ENCODE measurements at places on chromosomes 16 and 17.

DNA sequence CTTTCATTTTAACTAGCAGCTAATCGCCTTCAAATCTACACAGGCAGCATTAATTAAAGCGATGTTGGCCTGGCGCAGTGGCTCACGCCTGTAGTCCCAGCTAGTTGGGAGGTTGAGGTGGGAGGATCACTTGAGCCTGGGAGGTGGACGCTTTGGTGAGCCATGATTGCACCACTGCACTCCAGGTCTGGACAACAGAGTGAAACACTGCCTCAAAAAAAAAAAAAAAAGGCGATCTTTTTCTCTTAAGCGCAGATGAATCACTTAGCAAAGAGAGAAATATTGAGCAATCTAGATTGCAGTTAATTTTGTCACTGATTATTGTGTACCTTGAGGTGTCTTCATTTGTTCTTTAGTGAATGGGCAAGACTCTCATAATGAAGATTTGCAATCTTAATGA, 12.4 kb downstream of the SNTB2 start:
- no peak for DNase-seq

DNA sequence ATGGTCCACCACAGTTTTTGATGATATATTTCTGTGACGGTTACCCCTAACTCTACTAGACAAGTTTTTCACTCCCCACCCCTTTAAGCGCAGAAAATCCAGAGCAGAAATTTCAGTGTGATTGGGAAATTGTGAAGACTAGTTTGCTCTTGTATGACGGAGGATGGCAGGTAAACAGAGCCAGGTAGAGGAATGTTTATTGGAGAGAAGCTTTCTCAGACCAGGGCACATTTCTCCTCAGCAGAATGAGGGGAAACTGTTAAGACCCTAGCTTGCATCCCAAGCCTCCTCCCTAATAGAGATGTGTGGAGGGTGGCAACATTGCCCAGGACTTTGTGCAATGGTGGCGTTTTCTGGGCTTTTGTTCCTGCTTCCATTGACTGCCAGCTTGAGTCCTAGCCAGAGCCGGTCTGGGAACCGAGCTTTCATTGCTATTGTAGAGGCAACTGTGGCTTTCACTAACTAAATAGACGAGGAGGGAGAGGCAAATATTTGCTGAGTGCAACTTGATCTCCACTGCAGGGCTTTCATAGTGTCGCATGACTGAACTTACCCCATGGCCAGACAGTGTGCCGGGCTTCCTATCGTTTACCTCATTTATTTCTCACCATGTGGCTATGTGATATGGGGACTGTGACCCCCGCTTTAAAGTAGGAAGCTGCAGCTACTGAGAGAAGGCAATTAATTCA, 159.6 kb upstream of the MPHOSPH6 start:
- DNase-seq: no peak

DNA sequence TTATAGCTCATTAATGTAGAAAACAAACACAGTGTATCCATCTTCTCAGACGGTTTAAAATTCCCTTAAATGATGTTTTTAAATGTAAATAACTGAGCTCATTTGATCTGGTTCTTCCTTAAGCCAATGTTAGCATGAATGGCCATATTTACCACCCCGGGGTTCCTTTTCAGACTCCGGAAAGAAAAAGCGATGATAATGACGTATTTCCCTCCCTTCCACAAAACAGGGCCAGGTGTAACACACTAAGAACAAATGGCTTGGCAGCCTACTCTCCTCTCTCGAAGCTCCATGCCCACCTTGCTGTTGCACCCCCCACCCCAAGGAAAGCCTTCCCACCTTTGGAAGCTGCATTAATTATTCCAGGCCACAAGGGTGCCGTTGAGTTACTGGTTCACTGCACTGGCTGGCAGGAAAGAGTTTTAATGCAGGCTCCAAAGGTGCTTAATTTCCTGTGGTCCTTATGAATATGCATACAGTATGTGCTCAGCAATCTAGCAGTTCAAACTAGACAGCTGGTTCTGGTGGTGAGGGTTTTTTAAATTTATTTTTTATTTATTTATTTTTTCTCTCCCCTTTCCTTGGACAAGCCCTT, 378.9 kb downstream of the WWOX start:
- peak; percentile 21 for DNase-seq

DNA sequence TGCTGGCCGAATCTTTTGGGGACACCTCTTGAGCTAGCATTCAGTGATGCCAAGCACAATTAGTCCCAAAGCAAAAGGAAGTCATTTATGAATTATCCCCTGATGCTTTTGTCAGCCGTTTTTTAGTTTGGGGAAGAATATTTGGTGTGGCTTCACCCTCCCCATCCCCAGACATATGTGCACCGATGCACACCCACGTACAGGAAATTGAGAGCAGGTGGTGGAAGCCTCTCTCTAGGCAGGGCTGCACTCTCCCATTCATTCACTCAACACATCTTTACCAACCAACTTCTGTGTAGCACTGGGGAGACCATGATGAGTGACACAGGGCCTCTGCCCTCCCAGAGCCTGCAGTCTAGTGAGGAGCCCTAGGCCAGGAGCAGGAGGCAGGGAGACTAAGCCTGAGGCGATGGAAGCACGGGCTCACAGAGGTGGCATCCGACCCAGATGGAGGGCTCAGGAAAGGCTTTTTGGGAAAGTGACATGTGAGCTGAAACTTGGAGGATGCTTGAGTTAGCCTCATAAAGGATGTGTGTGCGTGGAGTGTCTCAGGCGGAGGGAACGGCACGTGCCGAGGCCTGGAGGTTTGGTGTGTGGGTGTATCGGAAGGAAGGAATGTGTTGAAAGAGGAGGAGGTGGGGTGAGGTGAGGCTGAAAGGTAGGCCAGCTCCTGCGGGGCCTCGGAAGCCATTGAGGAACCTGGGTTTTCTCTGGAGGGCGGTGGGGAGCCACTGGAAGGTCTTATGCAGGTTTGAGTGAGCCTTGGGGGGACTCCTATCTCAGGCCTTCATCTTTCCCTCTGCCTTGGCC, 43.8 kb downstream of the PSME3IP1 start:
- DNase-seq: no peak

DNA sequence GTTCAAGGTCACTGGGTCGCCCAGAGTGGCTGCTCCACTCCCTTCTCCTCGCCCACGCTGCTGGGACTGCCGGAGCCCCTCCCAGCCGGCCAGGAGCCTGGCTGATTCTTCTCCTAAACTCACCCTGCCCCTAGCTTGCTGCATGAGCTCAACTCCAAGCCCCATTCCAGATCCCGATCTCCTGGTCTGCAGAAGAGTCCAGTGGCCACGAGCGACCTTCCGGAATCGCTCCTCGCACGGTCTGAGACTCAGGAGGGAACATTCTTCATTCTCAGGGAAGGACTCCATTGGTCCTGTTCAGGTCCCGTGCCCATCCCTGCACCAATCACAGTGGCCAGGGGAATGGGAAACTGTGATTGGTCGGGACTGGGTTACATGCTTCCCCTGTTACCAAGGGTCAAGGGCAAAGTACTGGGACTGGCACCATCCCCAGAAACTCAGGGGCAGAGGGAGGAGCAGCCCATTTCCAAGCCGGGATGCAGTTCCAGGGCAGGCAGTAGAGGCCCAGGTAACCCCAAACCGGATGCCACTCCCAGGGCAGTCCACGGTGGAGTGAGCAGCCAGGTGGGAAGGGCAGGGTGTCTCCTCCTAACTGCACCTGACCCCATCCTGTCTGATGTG, 24.5 kb upstream of the CIBAR2 start:
- DNase-seq: no peak

DNA sequence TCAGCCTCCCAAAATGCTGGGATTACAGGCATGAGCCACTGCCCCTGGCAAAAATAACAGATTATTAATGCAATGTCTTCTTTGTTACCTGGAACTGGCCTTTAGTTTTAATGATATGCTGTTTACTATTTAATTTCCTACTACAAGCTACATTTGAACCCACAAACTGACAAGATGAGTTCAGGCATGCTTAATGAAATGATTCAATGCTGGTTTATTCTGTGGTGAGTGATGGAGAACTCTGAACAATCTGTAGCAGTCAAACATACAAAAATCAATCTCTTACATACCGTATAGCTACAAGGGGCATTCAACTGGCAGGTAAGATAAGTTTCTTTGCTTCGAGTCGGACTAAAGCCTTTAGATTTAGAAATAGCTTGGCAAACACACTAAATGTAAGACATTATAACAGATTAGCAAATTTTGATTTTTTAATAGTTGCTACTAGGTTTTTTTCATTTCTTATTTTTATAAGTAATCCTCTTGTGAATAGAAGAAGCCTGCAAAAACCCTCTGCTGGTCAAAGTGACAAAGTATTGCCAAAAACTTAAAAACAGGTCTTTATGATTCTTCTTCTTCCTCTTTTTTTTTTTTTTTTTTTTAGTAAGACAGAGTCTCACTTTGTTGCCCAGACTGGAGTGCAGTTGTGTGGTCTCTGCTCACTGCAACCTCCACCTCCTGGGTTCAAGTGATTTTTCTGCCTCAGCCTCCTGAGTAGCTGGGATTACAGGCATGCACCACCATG, 138.5 kb downstream of the SSH2 start:
- no peak for DNase-seq

DNA sequence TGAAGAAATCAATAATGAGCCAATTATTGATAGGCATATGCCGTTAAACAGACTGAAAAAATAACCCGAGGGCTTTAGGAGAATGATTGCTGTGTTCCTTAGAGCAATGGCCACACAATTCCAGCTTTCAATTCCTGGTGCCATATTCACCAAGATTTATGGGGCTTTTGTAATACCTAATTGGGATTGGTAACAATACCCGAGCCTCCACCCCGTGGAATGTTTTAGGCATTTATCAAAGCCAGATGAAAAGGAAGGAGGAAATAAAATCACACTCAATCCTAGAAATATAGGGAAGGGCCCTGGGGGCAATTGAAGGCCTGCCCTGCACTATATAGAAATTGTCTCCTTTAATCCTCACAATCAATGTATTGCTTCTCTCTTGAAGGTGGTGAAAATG, 42.1 kb upstream of the MLYCD start:
- no peak for DNase-seq

- DNase-seq: no peak
These were observed 3.1 kb downstream of the ZNF843 start for GRCh38 chr16:31439519-31439918.

GRCh38 chr17:8392674-8393469, 4.8 kb downstream of the RNF222 start:
- DNase-seq: no peak

DNA sequence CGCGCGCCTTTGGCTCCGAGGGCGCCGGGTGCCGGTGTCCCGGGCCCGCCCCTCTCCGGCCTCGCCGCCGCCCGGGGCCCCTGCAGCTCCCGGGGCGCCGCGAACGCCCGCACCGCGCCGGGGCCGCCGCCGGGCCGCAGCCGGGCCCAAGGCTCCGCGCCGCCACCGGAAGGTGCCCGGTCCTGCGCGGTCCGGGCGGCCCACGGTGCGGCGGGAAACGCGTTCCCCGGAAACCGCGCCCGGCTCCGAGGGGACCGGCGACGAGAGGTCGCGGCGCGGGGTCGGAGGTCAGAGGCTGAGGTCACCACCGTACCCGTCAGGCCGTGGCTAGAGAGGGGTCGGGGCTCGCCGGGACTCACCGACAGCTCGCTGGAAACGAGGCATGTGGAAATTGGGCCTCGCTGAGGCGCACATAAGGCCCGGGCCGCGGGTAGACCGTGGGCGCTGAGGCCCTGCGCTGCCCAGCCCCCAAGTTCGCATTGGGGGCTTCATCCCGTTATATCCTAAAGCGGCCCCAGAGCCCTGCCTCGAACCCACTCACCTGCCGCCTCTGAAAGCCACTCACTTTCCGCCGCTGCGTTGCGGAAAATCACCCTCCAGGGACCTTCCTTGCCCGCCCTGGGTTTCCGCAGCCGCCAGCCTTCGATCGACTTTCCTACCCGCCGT, at the start of gene DUS1L:
DUS1L (minus strand) TSS at position 167 of the 666 bp plus-strand sequence. CDS start 745 bp downstream, outside the sequence.
- DNase-seq: peak; percentile 78

DNA sequence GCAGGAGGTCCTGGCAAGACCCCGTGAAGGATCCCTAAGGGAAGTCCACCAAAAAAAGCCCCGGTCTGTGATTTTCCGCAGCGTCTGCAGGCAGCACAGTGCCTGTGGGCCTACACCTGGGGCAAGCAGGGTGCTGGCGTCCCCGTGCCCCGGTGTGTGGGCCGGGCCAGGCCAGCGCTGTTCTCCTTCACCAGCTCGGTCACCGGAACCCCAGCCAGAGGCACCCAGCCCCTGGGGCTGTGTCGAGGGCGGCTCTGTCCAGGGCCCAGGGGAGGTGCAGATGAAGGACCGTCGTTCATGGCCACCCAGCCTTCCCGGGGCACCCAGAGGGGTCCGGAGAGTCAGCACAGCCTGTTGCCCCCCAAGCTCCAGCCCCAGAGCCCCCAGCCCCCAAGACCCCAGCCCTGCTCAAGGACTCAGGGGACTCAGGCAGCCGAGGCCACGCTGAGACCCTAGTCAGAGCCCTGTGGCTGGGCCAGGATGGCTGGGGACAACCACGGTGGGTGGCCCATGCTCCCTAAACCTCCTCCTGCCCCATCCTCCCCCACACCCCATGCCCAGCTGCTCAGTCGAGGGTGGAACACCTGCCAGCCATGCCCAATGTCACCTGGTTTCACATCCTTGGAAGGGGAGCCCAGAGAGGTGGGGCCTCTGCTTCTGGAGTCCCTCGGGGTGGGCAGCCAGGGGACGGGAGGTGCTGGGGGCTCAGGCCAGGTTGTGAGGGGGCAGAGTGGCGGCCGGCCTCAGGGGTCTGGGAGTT, 5.7 kb upstream of the C1QTNF8 start:
- no peak for DNase-seq

- no peak for DNase-seq
These were observed 46.3 kb downstream of the TK2 start for GRCh38 chr16:66503612-66504011.

DNA sequence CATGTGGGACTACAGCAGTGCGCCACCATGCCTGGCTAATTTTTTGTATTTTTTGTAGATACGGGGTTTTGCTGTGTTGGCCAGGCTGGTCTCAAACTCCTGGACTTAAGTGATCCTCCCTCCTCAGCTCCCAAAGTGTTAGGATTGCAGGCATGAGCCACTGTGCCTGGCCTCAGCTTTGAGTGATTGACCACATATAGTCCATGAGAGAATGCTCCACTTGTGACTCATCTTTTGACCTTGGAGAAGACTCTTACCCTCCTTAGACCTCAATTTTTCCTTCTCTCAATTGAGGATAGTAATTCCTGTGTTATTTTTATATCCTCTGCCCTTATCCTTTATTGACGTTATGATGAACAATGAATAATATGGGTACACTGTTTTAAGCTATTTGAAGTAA, 30.9 kb upstream of the DUSP14 start:
- DNase-seq: no peak

DNA sequence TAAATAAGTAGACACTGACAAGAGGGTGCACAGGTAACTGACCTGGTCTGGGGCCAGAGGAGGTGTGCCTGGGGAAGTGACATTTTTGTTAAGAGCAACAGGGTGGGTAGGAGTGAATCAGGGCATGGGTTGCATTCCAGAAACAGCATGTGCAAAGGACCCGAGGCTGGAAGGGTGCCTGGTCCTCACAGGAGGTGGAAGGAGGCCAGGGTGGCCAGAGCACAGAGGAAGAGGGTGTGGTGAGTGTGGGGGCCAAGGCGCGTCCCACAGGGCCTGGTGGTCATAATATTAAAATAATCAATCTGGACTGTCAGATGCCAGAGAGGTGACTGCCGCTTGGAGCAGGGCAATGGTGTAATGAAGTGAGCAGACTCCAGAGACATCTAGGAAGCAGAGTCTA, 14.3 kb downstream of the ARHGAP23 start:
- no peak for DNase-seq
